ENCODE measurements at places on chromosomes 7 and 10. TPM values are rescaled to one million over a fixed set of nuclear protein-coding genes. Genes with fewer than 3 reads are reported as not detected.

The SLC26A3 gene
- total RNA-seq: 0.54 TPM

The PDE1C gene
- total RNA-seq: 0.17 TPM

The NKX6-2 gene
- total RNA-seq: not detected

The PNLIPRP2 gene
- total RNA-seq: 1.1 TPM

DNA sequence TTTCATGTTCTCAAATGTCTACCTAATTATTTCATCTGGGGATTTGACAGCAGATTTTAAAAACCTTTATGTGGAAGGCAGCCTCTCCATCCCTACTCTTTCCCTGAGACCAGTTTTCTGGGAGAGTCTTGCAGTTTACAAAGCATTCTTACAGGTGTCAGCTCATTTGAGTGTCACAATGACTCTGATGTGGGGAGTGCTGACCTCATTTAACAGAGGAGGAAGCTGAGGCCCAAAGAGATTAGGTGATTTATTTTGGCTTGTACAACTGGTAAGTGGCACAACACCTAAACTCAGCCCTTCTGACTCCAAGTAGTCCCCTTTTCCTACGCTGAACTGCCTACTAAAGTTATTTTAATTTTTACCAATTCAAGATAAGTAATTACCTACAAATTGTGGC is 33.3 kb upstream of the MAT1A start:
- peaks cover 10% of the 10 kb centered on the region for H3K4me1 ChIP-seq
- no peaks in the 10 kb centered on the region for H3K27me3 ChIP-seq
- no peaks in the 10 kb centered on the region for H3K36me3 ChIP-seq
- H3K4me3 ChIP-seq: no peak overlapping the region

DNA sequence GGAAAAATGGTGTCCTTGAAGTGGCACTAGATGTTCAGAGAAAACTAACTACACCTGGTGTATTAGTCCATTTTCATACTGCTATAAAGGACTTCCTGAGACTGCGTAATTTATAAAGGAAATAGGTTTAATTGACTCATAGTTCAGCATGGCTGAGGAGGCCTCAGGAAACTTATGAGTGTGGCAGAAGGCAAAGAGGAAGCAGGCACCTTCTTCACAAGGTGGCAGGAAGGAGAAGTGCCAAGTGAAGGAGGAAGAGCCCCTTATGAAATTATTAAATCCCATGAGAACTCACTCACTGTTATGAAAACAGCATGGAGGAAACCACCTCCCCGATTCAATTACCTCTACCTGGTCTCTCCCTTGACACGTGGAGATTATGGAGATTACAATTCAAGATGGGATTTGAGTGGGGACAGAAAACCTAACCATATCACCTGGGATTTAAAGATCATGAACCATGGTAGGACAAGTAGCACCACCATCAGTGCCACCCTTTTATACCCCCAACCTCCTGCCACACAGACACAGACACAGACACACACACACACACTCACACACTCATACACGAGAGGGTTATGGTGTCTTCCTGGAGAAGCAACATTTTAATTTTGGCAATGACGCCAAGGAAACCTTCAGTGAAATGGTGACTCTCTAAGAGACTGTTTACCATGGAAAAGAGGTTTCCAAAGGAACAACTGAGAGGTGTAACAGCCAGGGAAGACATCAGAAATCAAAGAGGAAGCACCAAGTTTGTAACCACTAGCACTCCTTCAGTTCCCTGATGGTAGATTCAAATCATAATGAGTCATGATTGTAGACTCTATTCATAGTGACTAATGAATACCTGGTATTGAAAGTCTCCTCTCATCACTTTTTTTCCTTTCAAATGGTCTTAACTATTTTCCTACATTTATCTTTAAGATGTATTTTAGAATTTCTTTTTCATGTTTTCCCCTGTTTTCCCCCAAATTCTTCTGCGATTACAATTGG is 41.8 kb upstream of the WNT16 start:
- no peaks in the 10 kb centered on the region for H3K27me3 ChIP-seq
- peaks cover 43% of the 10 kb centered on the region for H3K4me1 ChIP-seq
- peaks cover 32% of the 10 kb centered on the region for H3K36me3 ChIP-seq
- peak overlapping the region; percentile 36 for H3K27ac ChIP-seq
- no peak overlapping the region for H3K4me3 ChIP-seq

DNA sequence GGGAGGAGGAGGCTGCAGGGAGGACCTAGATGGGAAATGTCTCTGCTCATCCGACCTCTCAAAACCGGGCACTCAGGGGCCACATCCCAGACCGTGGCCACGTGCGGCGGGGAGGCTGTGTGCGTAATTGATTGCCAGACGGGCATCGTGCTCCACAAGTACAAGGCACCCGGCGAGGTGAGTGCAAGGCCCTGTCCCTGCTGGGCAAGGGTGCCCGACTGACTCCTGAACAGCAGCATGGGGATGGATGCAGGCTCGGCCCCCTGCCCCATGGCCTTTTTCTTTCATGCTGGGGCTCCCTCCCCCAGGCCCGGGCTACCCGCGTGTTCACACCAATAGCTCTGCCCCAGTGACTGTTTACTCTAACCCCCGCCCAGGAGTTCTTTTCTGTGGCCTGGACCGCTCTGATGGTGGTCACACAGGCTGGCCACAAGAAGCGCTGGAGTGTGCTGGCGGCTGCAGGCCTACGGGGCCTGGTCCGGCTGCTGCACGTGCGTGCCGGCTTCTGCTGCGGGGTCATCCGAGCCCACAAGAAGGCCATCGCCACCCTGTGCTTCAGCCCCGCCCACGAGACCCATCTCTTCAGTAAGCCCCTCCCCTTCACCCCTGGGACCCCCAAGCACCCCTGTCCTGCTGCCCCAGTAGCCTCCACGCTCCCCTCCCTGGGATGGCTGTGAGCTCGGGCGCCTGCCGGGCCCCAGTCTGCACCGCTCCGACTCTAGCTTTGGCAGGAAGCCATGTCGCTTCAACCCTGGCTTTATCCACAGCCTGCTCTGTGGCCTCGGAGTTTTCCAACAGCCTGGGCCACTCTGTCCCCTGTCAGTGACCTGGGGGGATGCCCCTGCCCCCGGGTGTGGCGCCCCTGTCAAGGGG is 3.9 kb downstream of the LRWD1 start:
- DNase-seq: no peak
- H3K4me1 ChIP-seq: peaks cover 13% of the 10 kb centered on the region
- H3K27me3 ChIP-seq: no peaks in the 10 kb centered on the region
- H3K4me3 ChIP-seq: no peak overlapping the region
- no peaks in the 10 kb centered on the region for H3K36me3 ChIP-seq

GRCh38 chr10:14001298-14002040 is 329.3 kb downstream of the FRMD4A start:
- no peak overlapping the region for H3K27ac ChIP-seq
- no peak for DNase-seq
- no peaks in the 10 kb centered on the region for H3K36me3 ChIP-seq
- H3K4me3 ChIP-seq: no peak overlapping the region
- peaks cover 51% of the 10 kb centered on the region for H3K27me3 ChIP-seq

GRCh38 chr7:156751319-156751718 is 110.7 kb downstream of the RNF32 start:
- H3K36me3 ChIP-seq: 0 out of 2 replicates have a peak, but pooled peaks cover 2% of the 10 kb centered on the region
- no peaks in the 10 kb centered on the region for H3K27me3 ChIP-seq
- no peak overlapping the region for H3K4me3 ChIP-seq
- no peak overlapping the region for H3K27ac ChIP-seq

DNA sequence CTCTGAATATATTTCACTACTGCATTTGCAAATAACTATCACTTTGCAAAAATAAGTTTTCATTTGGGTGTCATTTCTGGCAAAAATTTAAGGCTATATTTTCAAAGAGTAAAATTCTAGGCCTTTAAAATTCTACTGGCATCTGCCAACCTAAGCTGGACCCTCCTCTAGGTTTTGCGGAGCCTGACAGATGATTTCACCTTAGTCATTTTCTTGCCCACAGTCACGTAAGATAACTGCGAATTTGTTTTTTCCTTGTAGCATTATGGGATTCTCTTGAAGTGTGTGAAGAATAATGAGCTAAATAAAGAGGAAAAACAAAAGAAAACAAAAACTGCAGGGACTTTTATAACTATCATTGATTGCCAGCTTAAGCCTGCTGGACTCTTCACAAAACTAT is 7.8 kb downstream of the MEOX2 start:
- no peak overlapping the region for H3K27ac ChIP-seq
- H3K4me3 ChIP-seq: no peak overlapping the region
- no peaks in the 10 kb centered on the region for H3K36me3 ChIP-seq
- H3K27me3 ChIP-seq: no peaks in the 10 kb centered on the region
- DNase-seq: no peak

Measured in HCT116 (cell line).